Kidney glomerular epithelial cell (primary cell): ENCODE measurements at places on chromosomes 11 and 22.

DNA sequence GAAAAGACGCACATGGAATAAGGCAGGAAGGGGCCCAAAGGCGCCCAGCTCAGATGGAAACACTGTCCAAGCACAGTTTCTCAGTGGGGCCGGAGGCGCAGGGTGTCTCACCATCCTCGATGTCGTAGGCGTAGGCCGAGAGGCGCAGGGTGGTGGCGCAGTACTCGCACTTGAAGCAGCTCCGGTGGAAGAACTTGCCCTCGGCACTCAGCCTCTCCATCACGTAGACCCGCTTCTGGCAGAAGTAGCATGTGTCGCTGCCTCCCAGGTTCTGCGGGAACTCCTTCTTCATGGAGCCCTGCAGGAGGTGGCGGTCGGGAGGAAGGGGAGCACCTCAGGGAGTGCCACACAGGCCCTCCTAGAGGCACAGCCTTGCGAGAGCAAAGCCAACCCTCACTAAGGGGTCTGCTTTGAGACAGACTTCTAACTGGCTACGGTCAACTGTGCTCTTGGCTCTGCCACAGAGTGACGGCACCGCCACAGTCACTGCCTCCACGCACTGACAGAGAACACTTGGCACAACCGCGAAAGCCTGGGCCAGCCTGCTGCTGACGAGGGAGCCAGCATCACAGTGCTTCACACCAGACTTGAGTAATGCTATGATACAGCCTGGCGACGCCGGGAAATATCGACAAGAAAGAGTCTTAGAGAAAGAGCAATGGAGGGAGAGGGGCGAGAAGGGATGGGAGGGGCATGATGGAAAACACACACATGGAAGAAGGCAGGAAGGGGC, 97.6 kb upstream of the BID start:
- no peak for DNase-seq

- DNase-seq, result no peak
Measured at GRCh38 chr11:73182824-73183321, 35.2 kb upstream of the P2RY2 start.

- no peak for DNase-seq
Measured at GRCh38 chr11:60370252-60370810, 8.0 kb upstream of the MS4A7 start.

GRCh38 chr11:66718320-66718971, 10.6 kb downstream of the SPTBN2 start:
- no peak for DNase-seq

DNA sequence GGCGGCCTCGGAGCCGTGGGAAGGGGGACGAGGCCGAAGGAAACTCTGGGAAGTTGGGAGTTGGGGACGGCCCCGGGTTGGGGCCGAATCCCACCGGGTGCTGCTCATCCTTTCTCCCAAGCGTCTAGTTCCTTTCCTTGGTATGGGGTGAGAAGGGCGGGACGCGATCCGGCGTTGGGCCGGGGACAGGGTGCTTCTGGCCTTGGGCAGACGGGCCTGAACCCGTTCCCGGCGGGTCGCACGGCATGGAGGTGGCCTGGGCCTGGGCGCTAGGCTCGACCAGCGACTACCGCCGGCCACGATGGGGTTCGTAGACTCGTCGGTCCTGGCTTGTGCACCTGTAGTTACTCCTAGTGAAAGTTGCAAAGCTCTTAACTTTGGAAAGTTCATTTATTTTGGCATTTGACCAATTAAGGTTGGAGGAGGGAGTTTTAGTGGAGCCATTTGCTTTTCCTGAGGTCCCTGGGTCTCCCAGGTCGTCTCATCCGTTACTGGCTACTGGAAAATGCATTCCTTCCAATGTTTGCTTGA, 1.0 kb downstream of the SYT9 start:
- no peak for DNase-seq

- DNase-seq, result no peak
Measured at GRCh38 chr11:77789731-77790476, 30.6 kb downstream of the RSF1 start.

GRCh38 chr11:30919389-30920152, 333.4 kb upstream of the MPPED2 start:
- DNase-seq, result peak; percentile 55

GRCh38 chr11:72483412-72484186, 49.3 kb upstream of the CLPB start:
- DNase-seq, result no peak

GRCh38 chr11:23425381-23425780, 565.1 kb upstream of the CCDC179 start:
- DNase-seq, result no peak

DNA sequence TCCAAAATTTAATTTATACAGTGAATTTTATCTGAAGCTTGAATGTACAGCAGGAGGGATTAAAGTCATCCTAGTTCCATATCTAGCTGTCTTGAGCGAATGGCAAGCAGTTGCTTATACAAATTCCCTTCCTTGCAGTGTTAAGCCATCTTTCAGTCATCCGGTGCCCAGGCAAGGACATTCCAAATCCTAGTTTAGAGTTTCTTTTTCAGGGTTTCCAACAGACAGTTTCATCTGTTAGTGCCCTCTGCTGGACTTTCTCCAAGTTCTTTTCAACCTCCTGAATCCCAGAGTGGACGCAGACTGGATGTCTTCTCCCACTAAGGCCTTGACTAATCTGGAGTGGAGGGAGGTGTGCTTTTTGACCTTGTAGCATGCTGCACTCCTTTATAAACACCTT, 45.4 kb downstream of the GRAMD1B start:
- no peak for DNase-seq

- no peak for DNase-seq
Measured at GRCh38 chr11:94671553-94672366, 96.4 kb upstream of the AMOTL1 start.

GRCh38 chr11:76666830-76667229, 3.7 kb downstream of the LRRC32 start:
- no peak for DNase-seq

- DNase-seq, result no peak
Measured at GRCh38 chr22:49113758-49114157, 713.9 kb downstream of the BRD1 start.

DNA sequence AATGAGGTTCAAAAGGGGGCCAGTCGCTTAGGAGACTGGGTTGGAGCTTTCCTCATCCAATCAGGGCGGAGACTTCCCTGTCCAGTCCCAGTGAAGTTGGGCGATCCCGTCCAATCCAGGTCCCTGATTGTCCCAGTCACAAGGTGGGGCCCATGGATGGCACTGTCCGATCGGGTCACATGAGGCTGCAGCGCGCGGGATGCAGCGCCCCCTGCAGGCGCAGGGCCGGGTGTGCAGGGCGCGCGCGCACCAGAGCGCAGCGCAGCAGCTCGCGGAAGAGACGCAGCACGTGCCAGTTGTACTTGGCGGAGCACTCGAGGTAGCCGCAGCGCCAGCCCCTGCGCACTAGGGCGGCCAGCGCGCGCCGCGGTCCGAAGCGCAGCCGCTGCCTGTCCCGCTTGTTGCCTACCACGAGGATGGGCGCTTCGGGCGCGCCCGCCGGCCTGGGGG, 2.3 kb downstream of the RASL10A start:
- no peak for DNase-seq

DNA sequence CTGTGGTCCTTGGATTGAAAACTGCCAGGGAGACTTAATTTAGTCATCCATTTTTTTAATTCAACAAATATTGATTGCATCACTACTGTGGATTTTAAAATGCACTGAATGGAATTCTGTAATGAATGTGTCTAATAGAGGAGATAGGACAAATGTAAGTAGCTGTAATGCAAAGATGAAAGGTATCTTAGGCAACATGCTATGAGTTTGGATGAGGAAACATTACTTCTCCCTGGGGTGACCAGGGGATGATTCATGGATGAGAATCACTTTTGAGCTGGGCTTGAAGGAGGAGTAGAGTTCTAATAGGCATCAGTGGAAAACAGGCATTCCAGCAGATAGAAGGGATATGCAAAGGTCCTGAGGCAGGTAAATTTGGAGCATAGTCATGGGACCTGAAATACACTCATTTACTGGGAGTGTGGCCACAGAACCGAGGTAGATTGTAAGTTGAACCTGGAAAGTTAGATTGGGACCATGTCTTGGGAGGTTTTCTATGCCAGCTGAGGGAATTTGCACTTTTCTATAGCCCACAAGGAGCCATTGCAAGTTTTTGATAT, 43.4 kb downstream of the PKNOX2 start:
- no peak for DNase-seq
